Osteoblast (primary cell): ENCODE measurements at places on chromosomes 3 and 15. TPM values are rescaled to one million over a fixed set of nuclear protein-coding genes. Genes with fewer than 3 reads are reported as not detected.

ABI3BP gene
- total RNA-seq = 130 and 183 TPM in 2 replicates

CHRFAM7A gene
- under 0.01 and 0.72 TPM in 2 replicates for total RNA-seq

DNA sequence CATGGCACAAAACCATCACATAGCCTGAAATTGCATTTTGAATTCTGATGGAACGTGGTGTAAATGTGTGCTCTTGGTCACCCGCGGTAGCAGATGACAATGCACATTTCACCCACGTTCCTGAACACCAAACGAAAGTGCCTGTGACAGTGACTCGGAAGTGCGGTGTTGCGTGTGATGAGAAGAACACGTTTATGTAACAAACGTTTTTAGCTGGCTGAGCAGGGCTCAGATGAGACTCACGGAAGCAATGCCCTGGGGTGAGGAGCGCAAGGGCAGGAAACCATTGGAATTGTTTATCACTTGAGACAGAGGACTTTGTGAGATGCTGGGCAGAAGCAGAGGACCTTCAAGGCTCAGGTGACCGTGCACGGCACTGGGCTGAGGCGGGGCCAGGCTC, 449.2 kb upstream of the CFAP20DC start:
- no peaks in the 10 kb centered on the region for H3K27me3 ChIP-seq
- H3K4me3 ChIP-seq = no peak overlapping the region
- DNase-seq = no peak
- no peaks in the 10 kb centered on the region for H3K36me3 ChIP-seq

GRCh38 chr15:85673326-85673725, 121.4 kb downstream of the KLHL25 start:
- no peak overlapping the region for H3K27ac ChIP-seq
- H3K4me3 ChIP-seq = no peak overlapping the region
- H3K27me3 ChIP-seq = no peaks in the 10 kb centered on the region
- DNase-seq = peak; percentile 32
- H3K36me3 ChIP-seq = peaks cover 31% of the 10 kb centered on the region

- H3K4me1 ChIP-seq = no peaks in the 10 kb centered on the region
- H3K27ac ChIP-seq = no peak overlapping the region
- no peak for DNase-seq
- H3K36me3 ChIP-seq = peaks cover 52% of the 10 kb centered on the region
Observed at GRCh38 chr15:90442423-90442822, 54.4 kb downstream of the IQGAP1 start.

DNA sequence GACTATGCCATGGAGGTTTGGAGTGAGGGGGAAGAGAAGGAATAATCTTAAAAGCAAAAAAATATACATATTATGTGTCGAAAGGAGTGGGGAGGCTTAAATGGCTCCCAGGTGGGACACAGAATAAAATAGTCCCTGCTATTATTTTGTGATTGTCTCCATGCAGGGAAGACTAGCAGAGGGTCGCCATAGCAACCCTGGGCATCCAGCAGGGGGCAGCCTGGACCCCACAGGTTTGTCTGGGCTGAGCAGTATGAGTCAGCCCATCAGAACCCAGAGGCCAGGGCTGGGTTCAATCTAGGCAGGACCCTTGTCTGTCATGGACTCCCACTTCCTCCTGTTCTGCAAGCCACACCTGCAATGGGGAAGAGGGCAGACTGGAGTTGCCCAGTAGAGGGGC, 17.6 kb upstream of the LINGO1 start:
- H3K4me3 ChIP-seq = no peak overlapping the region
- H3K36me3 ChIP-seq = no peaks in the 10 kb centered on the region
- H3K4me1 ChIP-seq = no peaks in the 10 kb centered on the region

DNA sequence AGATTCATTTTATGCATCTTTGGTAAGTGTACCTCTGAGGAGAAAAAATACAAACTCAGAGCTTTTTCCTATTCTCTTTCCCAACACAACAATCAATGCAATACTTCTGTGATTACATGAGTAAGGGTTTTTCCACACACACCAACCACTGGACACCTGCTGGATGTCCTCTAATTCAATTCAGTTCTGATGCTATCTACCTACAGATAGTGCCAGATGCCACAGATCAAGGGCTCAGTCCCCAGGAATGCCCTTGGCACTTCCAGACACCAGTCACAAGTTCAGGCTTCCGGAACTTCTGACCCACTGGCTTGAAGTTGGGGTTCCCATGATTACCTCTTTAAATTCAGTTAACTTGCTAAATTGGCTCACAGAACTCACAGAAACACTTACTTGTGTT, 511.5 kb downstream of the AGBL1 start:
- H3K36me3 ChIP-seq = no peaks in the 10 kb centered on the region
- no peak overlapping the region for H3K4me3 ChIP-seq
- H3K27me3 ChIP-seq = no peaks in the 10 kb centered on the region
- DNase-seq = no peak
- no peak overlapping the region for H3K27ac ChIP-seq

- no peak overlapping the region for H3K27ac ChIP-seq
- peaks cover 5% of the 10 kb centered on the region for H3K4me1 ChIP-seq
- no peaks in the 10 kb centered on the region for H3K36me3 ChIP-seq
- no peak overlapping the region for H3K4me3 ChIP-seq
- H3K27me3 ChIP-seq = no peaks in the 10 kb centered on the region
Observed at GRCh38 chr3:69406163-69406562, 20.3 kb upstream of the FRMD4B start.
